ENCODE measurements at places on chromosomes 6 and 20. TPM values are rescaled to one million over a fixed set of nuclear protein-coding genes. Genes with fewer than 3 reads are reported as not detected.

DNA sequence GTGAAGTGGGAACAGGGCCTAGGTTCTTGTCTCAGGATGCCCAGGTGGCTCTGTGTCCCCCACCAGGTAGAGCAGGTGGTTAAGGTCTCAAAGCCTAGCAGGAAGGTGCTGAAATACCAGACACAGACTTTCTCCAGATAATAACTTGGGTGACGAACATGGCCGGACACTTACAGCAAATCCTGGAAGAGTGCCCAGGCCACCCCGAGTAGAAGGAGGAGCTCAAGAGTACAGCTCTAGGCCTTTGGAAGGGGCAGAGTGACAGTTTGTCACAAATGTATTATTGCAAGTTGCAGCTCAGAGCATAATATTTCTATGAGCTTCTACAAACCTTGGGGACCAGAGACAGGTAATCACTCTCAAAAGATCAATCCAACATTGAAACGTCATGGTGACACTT is 251.6 kb upstream of the SOX4 start:
- no peak for DNase-seq

Gene LAMA5
- total RNA-seq, result 18.6 TPM

Gene SLC22A7
- total RNA-seq, result not detected

DNA sequence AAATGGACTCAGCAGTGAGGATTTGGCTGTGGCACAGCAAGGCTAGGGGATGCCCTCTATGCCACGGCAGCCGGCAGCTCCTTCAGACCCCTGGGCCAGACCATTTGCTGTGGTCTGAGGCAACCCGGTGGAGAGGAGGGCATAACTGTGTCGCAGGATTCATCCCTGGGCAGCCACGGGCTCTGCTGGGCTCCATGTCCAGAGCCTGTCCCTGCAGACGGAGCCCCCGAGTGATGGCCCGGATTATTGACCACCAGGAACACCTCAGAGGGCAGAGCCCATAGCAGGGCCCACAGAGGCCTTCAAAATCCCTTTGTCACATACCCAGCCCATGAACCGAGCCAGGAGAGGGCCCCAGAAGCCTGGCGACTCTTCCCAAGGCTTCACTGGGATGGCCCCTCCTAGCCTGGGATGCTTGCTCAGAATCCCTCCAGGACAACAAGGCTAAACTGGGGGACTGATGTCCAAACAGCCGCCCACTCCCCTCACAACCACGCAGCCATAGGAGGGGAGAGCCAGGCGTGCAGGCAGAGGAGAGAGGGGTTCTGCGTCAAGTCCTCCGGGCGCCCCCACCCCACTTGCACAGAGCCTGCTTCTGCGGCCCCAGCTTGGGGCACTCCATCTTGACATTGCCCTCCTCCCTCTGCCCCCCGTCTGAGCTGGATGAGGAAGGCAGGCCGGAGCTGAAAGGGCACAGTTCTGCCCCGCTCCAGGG is 68.2 kb upstream of the AFDN start:
- DNase-seq, result no peak

- peak; percentile 35 for DNase-seq
These were observed 23.2 kb downstream of the ADAT2 start for GRCh38 chr6:143427109-143427817.

Gene C6orf163
- 0.26 TPM for total RNA-seq

Gene ARMC2
- total RNA-seq, result 0.64 TPM

GRCh38 chr6:33050014-33050810 is 23.2 kb downstream of the HLA-DPA1 start:
- DNase-seq, result no peak

- no peak for DNase-seq
These were observed 475.2 kb upstream of the EPHA7 start for GRCh38 chr6:93894521-93894920.

- DNase-seq, result no peak
These were observed 48.2 kb upstream of the FAM83C start for GRCh38 chr20:35340436-35340835.

Gene TRMT11
- total RNA-seq, result 9.5 TPM

DNA sequence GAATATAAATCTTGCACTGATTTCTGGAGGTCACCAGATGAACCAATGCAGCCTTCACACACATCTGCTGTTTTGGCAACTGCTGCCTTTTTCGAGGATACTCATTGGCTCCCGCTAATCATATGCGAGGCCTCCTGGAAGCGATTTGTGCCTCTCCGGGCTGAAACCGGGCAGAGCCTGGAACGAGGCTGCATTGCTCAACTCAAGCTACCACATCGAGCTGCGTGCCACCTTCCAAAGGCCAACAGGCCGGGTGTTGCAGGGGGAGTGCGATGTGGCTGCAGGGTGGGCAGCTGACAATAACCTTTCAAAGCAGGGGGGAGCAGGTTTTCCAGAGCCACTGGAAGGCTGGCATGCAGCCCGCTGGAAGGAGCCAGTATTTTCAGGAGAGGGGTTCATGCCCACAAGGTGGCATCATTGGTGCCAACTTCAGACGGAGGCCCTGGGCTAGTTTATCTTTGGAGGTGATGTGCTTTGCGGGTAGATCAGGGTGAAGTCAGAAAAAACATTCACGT is 122.6 kb upstream of the IFNGR1 start:
- DNase-seq, result no peak

Gene RNF5
- 44.4 TPM for total RNA-seq

DNA sequence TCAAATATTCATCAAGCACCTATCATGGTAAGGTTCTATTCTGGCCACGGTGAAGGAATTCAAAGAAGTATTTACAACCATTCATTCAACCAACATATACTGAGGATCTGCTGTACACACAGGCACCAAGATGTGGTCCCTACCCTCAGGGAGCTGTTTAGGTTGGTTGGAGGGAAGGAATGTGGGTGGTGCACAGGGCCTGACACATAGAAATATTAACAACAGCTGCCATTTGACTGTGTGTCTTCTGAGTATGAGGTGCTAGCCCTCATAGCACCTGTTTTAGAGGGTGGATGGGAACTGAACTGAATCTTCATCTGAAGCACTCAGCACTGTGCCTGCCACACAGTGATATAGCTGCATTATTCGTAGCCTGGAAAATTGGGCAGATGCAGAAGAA is 7.3 kb downstream of the SNPH start:
- DNase-seq, result no peak

DNA sequence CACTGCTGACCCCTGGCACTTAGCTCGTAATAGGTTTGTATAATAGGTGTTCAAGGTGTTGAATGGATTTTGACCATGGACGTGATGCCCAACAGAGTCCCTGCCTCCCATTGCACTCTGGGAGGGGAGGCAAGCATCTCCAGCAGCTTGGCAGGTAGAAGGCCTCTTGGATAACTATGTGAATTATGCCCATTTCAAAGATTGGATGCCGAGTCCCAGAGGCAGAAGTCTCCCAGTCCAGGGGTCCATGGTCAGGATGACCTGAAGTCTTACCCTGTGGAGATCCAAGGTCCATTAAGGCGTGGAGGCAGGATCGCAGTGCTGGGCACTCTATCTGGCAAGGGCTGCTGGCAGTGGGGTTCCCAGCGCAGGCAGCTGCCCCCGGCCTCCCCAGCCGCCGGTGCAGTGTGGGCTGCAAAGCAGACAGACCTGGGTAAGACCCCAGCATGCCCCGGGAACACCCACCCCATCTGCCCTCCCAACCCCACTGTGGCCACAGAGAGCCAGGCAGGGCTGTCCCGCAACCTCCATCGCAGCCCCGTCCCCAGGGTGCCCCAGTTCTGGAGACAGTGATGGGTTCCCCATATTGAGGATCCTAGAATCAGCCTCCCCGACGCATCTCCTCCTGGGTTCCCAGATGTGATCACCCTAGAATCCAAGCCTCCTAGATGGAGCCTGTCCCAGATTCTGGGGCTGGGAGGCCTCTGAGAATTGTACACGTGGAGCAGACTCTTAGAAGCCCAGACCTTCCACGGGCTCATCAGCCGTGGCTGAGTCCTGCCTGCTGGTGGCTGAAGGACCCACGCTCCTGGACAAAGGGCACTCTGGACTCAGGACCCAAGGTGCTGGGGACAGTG is 44.6 kb downstream of the APCDD1L start:
- DNase-seq, result no peak

Gene EEF1A1
- 25,959 TPM for total RNA-seq

Data from dermis microvascular lymphatic vessel endothelial cell (primary cell).